ENCODE measurements at places on chromosomes 16 and 17.

DNA sequence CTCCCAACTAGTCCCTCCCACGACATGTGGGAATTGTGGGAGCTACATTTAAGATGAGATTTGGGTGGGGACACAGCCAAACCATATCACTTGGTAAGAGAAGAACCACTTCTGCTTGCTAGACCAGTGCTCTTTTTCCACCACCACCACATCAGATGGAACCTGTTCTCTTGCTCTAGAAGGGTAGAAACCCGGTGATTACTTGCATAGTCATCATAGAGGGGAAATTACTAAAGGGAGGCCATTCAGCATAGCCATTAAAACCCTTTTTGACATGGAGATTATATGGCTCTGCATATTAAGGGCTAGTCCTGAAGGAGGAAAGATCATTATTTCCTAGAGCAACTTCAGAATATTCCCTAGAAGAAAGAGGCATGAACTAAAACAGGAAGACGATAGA lies 1188.0 kb downstream of the CDH11 start:
- no peak for DNase-seq

DNA sequence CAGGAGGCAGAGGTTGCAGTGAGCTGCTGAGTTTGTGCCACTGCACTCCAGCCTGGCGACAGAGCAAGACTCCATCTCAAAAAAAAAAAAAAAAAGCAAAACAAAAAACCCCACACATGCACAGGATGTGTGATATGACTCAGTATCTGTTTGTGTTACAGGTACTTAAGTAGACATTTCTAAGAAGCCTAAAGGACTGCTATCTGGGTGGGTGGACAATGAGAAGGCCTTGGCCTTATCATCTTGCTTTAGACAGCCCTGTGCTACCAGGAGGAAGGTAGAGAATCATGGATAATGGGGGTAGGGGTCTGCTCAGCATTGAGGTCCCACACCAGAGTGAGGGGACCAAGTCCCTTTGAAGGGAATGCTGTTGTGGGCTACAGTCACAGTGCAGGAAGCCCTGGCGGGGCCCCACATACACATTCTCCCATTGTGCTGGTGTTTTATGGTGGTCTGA lies 26.7 kb downstream of the PLD6 start:
- peak; percentile 29 for DNase-seq

DNA sequence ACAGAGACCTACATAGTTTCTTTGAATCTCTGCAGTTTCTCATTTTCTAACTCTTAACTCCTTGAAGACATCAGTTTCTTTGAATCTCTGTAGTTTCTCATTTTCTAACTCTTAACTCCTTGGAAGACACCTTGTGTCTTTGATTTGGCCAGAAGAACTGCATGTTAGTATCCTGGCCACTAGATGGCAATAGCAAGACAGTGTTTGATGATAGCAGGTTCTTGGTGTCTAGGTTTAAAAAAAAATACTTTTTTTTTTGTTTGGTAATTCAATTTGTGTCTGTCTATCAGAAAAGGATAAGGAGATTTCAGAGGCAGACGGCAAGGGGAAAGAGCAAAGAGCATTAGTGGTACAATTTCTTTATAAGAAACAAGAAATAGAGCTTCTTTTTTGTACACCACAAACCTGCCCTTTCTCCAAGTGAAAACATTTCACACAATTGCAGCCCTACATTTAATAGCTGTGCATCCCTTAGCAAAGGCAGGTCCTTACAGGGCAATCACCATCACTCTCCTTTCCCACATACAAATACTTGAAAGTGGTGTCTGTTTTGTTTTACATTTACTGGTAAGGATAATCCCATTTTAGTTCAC lies 1324.9 kb upstream of the CDH8 start:
- peak; percentile 76 for DNase-seq

GRCh38 chr17:61260071-61260797 lies 139.4 kb upstream of the TBX2 start:
- DNase-seq = no peak

- no peak for DNase-seq
Observed at GRCh38 chr16:24189941-24190340, 66.2 kb upstream of the CACNG3 start.

DNA sequence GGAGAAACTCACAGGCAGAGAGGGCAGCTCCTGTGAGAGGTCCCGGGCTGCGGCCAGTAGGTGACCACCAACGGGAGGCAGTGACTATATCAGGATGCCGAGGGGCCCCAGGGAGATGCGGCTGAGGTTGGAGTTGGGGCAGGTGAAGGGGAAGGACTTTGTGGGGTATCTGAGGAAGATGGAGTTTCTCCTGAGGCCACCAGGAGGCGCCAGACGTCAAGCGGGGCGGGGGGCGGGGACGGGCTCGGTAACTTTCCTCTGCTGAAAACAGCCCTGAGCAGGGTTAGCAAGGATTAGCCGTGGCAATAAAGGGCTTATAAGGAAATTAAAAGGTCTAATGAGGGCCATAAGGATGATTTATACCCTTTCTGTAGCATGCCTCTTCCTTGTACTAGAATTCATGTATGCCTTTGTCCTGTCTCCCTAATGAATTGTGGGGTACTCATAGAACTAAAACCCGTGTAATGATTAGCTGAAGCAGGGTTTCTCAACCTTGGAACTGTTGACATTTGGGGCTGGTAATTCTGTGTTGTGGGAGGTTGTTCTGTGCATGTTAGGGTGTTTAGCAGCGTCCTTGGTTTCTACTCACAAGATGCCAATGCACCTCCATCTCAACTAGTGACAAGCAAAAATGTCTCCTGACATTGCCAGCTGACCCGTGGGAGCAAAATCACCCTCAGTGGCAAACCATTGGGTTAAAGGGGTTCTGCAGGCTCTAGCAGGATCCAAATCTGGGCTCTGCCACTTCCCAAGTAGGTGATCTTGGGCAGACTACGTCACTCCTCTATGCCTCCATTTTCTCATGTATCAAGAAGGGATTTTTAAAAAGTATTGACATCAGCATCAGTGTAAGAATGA lies 74.8 kb upstream of the GRIN2A start:
- DNase-seq = peak; percentile 40

DNA sequence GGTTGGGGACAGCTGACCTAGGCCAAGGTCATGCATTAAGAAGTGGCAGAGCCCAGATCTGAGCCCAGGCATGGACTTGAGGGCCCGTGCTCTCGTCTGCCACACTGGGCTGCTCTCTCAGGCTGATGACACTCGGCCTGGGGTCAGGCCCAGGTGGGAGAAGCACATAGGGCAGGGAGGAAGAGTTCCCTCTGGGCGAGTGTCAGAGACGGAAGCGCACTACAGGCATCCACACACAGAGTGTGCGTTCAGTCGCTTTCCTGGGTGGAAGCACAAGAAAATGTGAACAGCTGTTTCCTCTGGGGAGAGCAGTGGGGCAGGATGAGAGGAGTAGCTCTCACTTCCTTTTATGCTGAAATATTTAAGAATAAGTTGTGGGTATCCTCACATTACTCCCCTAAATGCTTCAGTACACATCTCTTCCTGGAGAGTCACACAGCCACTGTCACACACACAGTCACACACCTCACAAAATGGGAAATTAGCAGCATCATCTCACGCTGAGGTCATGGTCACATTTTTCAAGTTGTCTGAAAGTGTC lies 59.7 kb downstream of the B9D1 start:
- DNase-seq = no peak

DNA sequence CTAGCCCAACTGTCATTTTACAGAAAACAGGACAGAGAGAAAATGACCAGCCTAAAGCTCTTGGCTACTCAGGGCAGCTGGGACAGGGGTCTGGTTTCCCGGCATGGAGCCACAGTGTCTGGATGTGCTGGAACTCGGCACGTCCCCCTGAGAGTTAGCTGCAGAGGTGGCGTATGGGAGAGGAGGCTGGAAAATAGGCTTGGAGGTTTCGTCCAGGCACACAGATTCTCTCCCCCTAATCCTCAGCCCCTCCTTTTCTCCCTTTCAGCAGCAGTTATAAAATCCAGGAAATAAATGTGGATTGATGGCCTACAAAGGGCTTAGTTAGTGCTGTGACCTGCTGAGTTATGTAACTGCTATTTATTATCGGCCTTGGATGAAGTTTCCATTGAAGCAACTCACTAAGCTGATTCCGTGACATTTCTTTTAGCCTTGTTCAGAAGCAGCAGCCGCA lies 89.5 kb upstream of the TOB1 start:
- DNase-seq = no peak

- DNase-seq = peak; percentile 37
Observed at GRCh38 chr16:31181102-31181830, 1.3 kb downstream of the FUS start.

DNA sequence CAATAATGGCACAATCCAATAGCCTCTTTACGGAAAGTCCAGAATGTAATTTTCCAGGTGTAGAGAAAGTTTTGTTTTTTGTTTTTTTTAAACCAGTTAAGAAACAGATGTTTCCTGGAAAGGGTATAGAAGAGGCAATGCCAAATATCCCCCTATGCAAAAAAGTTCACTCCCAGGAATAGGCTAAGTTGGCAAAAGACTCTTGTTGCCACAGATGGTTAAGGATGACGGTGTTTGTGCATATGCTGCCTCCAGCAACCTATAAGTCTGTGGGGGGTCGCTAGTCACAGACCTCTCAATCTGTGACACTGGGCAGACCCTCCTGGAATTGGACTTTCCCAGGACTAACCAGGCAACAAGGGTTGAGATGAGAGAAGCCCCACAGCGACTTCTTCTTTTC lies 20.9 kb upstream of the HP start:
- DNase-seq = no peak

- peak; percentile 6 for DNase-seq
Observed at GRCh38 chr16:22139008-22139407, 23.3 kb upstream of the SDR42E2 start.

DNA sequence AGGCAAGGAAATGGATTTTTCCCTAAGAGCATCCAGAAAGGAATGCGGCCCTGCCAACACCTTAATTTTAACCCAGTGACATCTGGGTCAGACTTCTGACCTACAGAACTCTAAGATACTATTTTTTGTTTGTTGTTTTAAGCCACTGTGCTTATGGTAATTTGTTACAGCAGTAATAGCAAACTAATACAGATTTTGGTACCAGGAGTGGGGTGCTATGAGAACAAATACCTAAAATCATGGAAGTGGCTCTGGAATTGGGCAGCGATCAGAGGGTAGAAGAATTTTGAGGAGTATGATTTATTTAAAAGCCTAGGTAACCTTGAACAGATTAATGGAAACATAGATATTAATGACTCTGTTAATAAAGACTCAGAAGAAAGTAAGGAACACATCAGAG lies 208.2 kb downstream of the ZNF423 start:
- no peak for DNase-seq

DNA sequence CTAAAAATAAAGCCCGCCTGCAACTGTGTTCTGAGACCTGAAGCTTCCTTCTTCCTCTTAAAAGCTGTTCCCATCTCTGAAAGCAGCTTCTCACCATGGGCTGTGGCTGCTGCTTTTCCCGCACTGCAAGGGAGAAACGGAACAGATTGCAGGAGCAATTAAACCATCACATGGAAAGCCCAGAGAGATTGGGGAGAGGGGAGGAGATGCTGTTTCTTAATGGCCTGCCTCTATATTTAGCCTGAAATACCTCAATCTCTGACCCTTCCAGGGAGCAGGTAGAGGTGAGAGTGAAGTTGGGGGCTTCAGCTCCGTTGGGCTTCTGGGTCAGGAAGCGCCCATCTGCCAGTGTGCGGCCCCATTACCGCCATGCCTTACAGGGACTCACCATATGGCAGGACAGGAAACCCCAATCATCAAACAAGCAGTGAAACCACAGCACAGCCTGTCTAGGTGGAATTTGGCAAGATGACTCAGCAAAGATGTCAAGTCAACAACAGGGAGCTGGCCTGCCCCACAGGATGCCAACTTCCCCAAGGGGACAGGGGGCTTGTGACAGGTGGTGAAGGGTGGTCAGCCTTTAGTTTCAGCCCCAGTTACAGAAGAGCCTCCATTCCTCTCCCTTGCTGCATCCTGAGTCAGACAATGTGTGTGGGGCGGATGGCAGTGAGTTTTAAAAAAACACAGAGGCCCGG lies 286.6 kb upstream of the CCL2 start:
- DNase-seq = no peak

- DNase-seq = peak; percentile 74
Observed at GRCh38 chr17:49861150-49861884, 13.4 kb upstream of the TAC4 start.

GRCh38 chr16:15913046-15913698 lies 24.8 kb upstream of the CEP20 start:
- no peak for DNase-seq

DNA sequence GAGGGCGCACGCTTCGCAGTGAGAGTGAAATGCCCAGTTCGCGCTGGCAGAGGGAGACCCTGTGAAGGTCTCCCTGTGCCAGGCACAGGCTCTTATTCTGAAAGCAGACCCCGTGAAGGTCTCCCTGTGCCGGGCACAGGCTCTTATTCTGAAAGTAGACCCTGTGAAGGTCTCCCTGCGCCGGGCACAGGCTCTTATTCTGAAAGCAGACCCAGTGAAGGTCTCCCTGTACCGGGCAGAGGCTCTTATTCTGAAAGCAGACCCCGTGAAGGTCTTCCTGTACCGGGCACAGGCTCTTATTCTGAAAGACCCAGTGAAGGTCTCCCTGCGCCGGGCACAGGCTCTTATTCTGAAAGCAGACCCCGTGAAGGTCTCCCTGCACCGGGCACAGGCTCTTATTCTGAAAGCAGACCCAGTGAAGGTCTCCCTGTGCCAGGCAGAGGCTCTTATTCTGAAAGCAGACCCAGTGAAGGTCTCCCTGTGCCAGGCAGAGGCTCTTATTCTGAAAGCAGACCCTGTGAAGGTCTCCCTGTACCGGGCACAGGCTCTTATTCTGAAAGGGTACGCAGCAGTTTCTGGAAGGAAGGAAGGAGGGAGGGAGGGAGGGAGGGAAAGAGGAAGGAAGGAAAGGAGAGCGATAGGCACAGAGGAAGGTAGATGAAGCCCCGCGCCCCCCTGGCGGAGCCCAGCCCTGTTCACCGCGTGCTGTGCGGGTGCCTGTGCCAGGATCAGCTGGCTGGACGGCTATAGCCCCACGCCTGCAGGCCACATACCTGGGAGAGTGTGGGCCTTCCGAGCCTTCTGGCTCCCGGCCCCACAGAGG lies 55.3 kb downstream of the WDR45B start:
- peak; percentile 41 for DNase-seq

GRCh38 chr17:56798916-56799315 lies 34.8 kb downstream of the C17orf67 start:
- DNase-seq = no peak

GRCh38 chr16:638836-639235 lies 2.7 kb upstream of the METTL26 start:
- DNase-seq = no peak

DNA sequence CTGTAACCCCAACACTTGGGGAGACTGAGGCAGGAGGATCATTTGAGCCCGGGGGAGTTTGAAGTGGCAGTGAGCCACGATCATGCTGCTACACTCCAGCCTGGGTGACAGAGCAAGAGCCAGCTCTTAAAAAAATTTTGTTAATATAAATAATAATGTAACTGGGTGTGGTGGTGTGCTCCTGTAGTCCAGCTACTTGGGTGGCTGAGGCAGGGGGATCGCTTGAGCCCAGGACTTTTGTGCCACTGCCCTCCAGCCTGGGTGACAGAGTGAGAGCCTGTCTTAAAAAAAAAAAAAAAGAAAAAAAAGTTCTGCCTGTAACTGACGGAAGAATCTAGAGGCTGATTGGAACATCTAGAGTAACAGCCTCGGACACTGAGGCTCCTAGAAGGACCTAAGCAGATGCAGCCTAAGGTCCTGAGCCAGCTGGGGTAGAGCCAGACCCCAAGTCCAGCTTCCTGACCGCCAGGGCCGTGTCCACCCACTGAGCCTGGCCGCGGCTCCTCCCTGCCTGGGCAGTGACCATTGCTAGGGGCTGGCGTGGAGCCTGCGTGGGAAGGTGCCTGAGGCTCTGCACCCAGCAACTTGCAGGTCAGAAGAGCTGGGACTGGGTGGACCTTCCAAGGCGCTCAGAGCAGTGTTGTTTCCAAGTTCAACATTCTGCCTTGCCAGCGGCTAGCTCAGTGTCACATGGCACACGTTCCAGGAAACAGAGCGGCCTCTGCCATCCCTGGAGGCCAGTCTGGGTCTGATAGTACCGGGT lies 209.4 kb upstream of the CIBAR2 start:
- peak; percentile 23 for DNase-seq

- DNase-seq = no peak
Observed at GRCh38 chr17:64639516-64639915, 22.6 kb downstream of the SMURF2 start.
